Osteoblast (primary cell): ENCODE measurements at places on chromosomes 2 and 18. TPM values are rescaled to one million over a fixed set of nuclear protein-coding genes. Genes with fewer than 3 reads are reported as not detected.

The CXCR2 gene
- not detected in 2 replicates for total RNA-seq

The STARD6 gene
- total RNA-seq: not detected in 2 replicates

The GCC2 gene
- 39.8 and 44.2 TPM in 2 replicates for total RNA-seq

The ESPNL gene
- total RNA-seq: 1.8 and 9.8 TPM in 2 replicates

The ONECUT2 gene
- under 0.01 TPM in 1 of 2 replicates, not detected in the other for total RNA-seq

The REG1B gene
- total RNA-seq: not detected in 2 replicates
